ENCODE measurements at places on chromosomes 7 and 10. TPM values are rescaled to one million over a fixed set of nuclear protein-coding genes. Genes with fewer than 3 reads are reported as not detected.

GRCh38 chr7:144848078-144848477, 12.2 kb upstream of the TPK1 start:
- H3K4me3 ChIP-seq = no peak overlapping the region
- no peaks in the 10 kb centered on the region for H3K36me3 ChIP-seq
- no peaks in the 10 kb centered on the region for H3K27me3 ChIP-seq
- peaks cover 2% of the 10 kb centered on the region for H3K4me1 ChIP-seq
- DNase-seq = no peak
- no peak overlapping the region for H3K27ac ChIP-seq

ZNF138 gene
- 5.4 TPM for total RNA-seq

GRCh38 chr10:31036209-31036608, 4.5 kb upstream of the ZNF438 start:
- DNase-seq = peak; percentile 16
- peaks cover 6% of the 10 kb centered on the region for H3K36me3 ChIP-seq
- no peak overlapping the region for H3K27ac ChIP-seq
- no peak overlapping the region for H3K4me3 ChIP-seq
- peaks cover 18% of the 10 kb centered on the region for H3K4me1 ChIP-seq

H2BK1 gene
- total RNA-seq = not detected

DNA sequence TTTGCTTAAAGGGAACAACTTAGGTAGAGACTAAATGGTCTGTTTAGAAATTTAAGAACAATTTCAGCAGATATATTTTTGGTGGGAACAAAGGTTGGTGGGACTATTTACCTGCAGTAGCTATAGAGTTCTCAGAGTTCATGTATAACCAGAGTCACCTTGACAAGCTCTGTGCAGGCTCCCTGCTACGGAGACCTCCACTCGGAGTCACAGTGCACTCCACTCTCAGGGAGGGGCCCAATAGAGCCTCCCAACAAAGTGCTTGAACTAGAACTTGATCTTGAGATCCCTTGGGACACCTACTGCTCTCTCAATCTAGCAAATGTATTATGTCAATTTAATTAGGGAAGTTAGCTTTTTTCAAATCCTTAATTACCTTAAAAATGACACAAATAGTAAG, 2.3 kb downstream of the MYPN start:
- no peaks in the 10 kb centered on the region for H3K4me1 ChIP-seq
- DNase-seq = no peak
- H3K27ac ChIP-seq = no peak overlapping the region
- H3K36me3 ChIP-seq = no peaks in the 10 kb centered on the region
- H3K27me3 ChIP-seq = no peaks in the 10 kb centered on the region

DNA sequence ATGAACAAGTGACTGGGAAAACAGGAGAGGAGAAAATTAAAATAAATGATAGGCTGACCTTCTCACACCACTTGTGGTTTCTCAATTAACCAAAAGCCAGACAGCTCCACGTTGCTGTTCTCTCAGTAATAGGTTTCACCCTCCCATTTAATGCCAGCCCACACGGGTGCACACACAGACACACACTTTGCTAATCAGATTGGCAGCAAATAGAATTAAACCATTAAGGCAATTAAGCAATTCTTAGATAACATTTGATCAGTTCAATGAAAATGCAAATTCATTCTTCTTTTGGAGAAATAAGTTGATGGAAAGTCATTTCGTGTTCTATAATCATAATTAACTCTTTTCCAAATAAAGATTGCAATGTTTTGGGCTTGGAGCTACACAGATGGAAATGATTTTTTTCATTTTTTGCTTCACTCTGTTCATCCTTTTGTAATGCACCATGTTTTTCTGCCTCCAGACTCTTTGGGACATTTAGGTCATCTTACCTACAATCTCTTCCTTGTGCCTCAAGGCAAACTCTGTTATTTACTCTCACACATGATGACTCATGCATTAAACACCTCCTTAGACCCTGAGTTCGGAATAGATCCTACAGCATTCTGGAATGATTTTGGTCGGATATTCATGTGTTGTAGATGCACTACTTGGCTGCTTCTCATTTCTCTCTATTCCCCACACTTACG, 700.7 kb downstream of the AUTS2 start:
- no peaks in the 10 kb centered on the region for H3K27me3 ChIP-seq
- no peak overlapping the region for H3K4me3 ChIP-seq
- peaks cover 6% of the 10 kb centered on the region for H3K36me3 ChIP-seq
- no peaks in the 10 kb centered on the region for H3K4me1 ChIP-seq
- no peak overlapping the region for H3K27ac ChIP-seq

- H3K36me3 ChIP-seq = peaks cover 7% of the 10 kb centered on the region
- no peak overlapping the region for H3K4me3 ChIP-seq
- no peak for DNase-seq
- H3K27me3 ChIP-seq = peaks cover 68% of the 10 kb centered on the region
- no peak overlapping the region for H3K27ac ChIP-seq
These were observed 96.0 kb upstream of the IKZF1 start for GRCh38 chr7:50208378-50208982.

Data from MCF 10A (cell line).